ENCODE measurements at places on chromosomes 1 and 21. TPM values are rescaled to one million over a fixed set of nuclear protein-coding genes. Genes with fewer than 3 reads are reported as not detected.
A peak's percentile ranks its signal among the peaks of the same experiment; 100 is the strongest.

The BROX gene
- 78.6 TPM for total RNA-seq

The PGD gene
- 234 TPM for total RNA-seq

The DFFA gene
- 28.2 TPM for total RNA-seq

The NMNAT2 gene
- 7.6 TPM for total RNA-seq

The CFHR4 gene
- total RNA-seq, result not detected

The COL16A1 gene
- 121 TPM for total RNA-seq

- DNase-seq, result peak; percentile 89
These were observed at the start of gene MAP7D1 for GRCh38 chr1:36155408-36156328. Gene MAP7D1, plus strand, starts transcription at chr1:36156160. Its CDS starts 258 bp downstream, at chr1:36156418.

DNA sequence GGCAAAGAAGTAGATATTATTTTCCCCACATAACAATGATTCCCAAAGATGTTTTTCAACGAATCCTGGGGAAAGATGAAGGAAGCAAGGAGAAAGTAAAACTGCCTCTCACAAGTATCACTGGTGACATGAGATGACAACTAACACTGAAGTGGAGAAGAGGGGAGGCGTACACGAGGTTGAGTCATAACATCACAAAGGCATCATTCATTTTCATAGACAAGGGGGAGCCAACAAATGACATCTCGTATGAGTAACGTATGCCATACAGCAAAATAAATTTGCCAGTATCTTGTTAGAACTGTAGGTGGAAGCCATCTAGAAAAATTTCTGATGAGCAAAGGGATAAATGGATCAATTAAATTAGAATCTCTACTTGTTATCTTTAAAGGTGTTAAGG, 56.6 kb downstream of the ATP1B1 start:
- DNase-seq, result no peak

- DNase-seq, result no peak
These were observed 283.9 kb downstream of the DPYD start for GRCh38 chr1:97636941-97637340.

DNA sequence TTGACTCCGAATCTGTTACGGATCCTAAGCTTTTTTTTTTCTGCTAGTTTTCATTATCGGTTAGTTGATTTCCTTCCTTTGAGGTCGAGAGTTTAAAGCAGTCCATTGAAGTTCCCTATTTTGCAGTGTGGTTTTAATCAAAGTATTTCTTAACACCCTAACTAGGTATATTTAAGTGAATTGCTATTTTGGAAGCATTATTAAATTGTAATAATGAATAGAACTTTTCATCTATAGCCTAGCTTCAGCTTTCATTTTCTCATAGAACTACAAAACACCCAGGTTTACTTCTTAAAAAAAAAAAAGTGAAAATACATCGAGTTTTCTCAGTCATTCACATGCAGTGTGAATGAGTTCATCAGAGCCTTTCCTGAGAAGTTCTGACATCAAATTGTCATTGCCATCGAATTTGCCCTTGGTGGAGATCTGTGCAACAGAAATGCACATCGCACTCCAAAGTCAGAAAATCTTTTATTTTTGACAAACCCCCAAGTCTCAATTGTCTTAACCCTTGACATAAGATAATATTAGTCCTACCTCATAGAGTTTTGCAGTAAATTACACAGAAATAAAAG, 1.1 kb upstream of the LBR start:
- no peak for DNase-seq

GRCh38 chr1:156591432-156592157, at the start of gene NAXE:
Gene NAXE, plus strand, starts transcription at chr1:156591776. Its CDS starts 29 bp downstream, at chr1:156591805.
- DNase-seq, result peak; percentile 83

- no peak for DNase-seq
These were observed 30.2 kb upstream of the LRRC8D start for GRCh38 chr1:89790592-89790991.

DNA sequence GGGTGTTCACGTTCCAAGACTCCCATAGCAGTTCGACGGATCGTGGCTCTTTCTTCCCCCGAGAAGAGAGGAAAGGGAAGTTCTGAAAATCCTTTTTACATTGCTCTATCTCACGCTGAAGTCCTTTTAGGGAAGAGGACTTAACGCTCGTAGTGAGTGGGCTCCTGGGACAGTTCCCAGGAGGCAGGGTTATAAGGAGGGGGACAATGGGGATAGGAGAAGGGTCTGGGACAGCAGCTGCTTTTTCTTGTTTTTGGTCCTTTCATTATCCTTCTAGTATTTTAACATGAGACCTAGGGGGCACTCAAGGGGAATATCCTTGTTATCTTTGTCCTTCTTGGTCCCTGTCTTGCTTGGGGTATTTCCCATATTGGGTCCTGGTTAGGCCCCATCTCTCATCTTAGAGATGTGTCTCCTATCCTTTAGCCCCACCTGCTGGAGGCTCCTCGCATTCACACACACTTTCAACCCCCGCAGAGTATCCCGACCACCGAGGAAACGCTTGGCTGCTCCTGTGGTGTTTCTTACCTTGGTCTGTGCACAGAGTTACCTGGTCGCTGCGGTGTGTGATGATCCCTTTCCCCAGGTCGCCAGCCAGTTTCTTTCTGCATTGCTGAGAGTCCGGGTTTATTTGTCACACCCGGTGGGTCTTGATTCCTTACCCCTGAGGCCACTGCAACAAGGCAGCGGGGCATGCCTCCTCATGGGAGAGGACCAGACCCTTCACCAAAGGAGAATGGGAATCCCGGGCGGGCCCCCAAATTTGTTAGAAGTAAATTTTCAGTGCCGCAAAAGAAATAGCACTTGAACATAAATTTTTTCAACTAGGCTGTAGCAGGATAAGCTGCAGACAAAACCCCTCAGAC, 29.7 kb downstream of the SCCPDH start:
- DNase-seq, result peak; percentile 52

DNA sequence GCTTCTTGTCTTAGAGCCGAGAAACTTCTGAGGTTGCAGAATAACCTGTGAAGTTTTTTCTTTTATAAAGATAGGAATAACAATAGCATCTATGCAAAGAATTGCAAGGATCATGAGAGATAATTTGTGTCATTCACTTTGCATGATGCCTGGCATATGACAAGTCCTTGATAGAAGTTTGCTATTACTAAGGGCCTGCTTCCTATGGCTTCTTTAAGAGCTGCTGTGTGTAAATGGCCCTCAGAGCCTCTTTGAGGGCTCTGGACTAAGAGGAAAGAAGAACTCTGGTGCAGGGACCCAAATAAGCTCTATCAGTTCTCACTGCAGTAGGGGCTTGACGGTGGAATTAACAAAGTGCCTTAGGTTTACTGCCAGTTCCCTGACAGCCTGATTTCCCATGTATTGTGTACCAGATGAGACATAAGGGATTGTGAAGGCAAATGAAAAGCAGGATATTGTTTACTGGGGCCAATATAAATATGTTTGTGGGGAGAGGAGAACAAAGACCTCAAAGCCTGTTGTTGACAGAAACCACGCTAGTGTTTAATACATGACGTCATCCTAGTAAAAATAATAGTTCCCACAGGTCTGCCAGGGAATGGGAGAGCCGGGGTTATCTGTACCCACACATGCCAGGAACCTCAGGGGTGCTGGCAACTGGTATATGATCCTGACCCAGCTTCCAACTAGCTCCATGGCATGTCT, 131.2 kb upstream of the UBE2U start:
- no peak for DNase-seq

- DNase-seq, result no peak
These were observed 171.9 kb upstream of the BEND5 start for GRCh38 chr1:48948562-48948961.

GRCh38 chr1:88333086-88333695, 350.9 kb upstream of the PKN2 start:
- DNase-seq, result no peak

GRCh38 chr1:221439008-221439746, 302.7 kb downstream of the DUSP10 start:
- no peak for DNase-seq

- no peak for DNase-seq
These were observed 39.0 kb upstream of the RWDD3 start for GRCh38 chr1:95195046-95195445.

GRCh38 chr1:5423109-5423508, 569.1 kb downstream of the NPHP4 start:
- DNase-seq, result no peak

DNA sequence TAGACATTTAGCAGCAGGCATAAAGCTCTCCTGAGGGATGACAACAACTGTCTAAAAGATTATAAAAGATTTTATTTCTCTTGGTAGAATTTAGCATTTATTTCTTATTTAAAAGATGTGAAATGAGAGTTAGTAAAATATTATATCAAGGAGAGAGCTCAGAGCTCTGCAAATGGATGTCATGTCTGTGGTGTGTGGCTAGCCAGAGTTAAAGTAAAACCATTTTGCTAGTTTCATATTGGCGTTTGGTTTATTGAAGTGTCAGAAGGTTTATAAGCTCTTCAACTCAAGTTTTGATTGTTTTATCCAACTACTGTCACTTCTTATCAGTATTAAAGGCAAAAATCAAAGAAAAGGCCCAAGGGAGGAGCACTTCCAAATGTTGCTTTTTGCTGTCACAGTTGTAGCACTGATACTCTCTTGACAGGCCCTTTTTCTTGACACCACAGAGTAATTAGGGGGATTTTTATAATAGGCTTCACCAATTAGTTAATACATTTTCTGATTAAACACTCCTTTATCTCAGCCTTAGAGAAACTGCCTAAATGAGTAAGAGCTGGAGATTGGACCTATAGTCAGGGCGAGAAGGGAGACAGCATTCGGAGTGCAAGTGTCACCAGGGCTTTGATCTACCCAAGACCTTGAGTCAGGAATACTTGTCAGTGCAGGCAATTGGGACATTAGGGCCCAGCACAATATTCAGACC, 233.9 kb downstream of the PTBP2 start:
- no peak for DNase-seq

GRCh38 chr1:36920801-36921405, 113.4 kb downstream of the GRIK3 start:
- no peak for DNase-seq

GRCh38 chr1:39282537-39283216, 78.2 kb downstream of the MACF1 start:
- no peak for DNase-seq

DNA sequence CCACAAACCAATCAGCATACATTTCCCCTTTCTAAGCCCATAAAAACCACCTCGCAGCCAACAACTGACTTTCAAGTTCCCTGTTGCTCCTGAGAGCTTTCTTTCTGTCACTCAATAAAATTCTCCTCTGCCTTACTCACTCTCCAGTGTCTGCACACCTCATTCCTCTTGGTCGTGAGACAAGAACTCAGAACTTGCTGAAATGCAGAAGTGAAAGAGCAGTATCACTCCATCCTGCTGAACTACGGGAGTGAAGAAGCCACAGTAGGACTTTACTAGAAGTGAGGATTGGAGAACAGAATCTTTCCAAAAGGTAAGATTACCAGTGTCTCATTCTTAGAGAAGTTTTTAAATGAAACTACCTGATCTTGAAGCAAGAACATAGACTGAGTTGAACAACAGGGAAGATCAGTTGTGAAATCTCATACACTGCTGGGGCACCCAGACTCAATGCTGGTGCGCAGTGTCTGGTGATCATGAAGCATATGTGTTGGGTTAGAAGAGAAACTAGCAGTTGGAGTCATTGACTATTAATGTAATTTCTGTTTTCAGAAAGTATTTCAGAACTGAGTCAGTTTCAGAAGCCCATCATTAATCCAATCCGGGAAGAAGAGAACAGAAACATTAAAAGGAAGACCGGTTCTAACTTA, 726.9 kb upstream of the TMPRSS15 start:
- no peak for DNase-seq

GRCh38 chr21:42337830-42338728, 12.7 kb downstream of the TFF2 start:
- peak; percentile 98 for DNase-seq

DNA sequence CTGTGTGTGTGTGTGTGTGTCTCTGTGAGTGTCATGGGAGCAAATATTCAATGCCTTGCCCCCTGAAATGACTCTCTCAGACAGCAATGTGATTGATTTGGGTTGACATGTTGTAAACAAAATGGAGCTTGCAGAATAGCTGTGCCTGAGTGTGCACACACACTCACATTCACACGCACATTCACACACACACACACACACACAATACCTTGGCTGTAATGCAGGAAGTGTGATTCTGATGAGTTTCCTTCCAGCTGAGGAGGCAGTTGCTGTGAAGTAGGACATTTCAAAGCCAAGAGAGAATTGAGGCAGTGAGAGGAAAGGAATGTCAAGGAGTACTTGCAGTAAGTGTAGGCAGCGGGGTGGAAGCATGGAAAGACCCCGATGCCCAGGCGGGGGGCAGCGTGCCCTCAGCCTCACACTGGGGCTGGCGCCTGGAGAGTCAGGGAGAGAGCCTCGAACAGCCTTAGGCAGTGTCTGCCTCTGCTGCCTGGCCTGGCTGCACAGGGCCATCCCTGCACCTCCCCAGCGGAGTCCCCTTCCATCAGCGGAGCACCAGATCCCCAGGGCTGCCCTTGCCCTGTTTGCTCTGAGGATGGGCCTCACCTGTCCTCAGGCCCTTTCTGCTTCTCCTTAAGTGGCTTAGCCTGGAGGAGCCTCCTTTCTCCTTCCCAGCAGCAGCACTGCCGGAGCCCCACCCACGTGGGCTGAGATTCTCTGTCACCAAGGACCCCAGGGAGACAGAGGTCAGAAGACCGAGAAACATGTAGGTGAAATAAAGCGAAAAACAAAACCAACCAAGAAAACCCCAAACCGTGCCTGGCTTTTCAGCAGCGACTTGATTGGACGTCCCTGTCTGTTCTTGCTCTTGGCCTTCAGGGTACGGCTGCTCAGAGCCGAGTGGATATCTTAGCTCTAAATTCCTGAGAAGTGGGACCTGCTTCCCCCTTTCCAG, 9.2 kb downstream of the VASH2 start:
- no peak for DNase-seq

GRCh38 chr1:94803517-94804441, 16.4 kb upstream of the SLC44A3 start:
- no peak for DNase-seq

DNA sequence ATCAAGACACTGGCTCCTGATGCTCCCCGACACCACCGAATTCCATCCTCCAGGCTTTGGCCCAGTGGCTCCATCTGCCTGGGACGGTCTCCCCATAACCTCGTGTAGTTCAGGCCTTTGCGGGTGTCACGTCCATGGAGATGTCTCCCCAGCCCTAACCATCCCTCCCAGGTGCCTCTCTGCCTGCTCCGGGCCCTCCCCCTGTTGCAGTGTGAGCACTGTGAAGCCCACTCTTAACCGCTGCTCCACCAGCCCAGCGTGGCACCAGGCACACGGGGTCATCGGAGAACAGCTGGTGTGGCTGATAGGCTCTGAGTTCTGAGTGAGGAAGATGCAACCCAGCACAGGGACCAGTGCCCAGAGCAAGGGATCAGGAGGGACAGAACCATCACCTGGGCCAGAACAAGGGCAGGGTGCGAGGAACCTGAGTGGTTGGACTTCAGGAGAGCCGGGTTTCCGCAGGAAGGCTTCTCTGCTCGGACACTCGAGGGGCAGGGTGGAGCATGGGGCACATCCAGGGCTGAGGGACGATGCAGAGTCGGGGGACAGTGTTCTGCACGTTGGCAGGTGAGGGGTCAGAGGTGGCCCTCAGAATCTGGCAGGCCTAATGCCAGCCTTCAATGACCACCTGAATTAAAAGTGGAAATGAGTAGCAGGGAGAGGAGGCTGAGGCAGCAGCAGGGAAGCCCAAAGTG, 2.6 kb upstream of the GNB1 start:
- no peak for DNase-seq

DNA sequence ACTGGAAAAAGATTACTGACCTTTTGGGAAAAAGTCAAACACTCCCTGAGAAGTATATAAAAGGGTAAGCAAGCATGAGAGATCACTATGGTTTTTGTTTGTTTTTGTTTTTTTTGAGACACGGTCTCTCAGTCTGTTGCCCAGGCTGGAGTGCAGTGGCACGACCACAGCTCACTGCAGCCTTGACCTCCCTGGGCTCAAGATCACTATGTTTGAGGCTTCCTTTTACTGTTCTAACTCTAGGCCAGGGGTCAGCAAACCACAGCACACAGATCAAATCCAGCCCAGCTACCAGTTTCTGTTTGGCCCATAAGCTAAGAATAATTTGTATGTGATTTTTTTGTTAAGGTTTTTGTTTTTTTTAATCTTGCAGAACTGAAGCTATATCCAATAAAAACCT, 25.7 kb downstream of the PSMB4 start:
- no peak for DNase-seq
